Stimulated activated naive CD4-positive, alpha-beta T cell treated with Interleukin-2 at 50 U/mL for 16 hours (primary cell): ENCODE measurements at places on chromosomes 2 and 18.
A peak's percentile ranks its signal among the peaks of the same experiment; 100 is the strongest.

GRCh38 chr18:33010149-33010548, 237.3 kb upstream of the KLHL14 start:
- no peak for DNase-seq

DNA sequence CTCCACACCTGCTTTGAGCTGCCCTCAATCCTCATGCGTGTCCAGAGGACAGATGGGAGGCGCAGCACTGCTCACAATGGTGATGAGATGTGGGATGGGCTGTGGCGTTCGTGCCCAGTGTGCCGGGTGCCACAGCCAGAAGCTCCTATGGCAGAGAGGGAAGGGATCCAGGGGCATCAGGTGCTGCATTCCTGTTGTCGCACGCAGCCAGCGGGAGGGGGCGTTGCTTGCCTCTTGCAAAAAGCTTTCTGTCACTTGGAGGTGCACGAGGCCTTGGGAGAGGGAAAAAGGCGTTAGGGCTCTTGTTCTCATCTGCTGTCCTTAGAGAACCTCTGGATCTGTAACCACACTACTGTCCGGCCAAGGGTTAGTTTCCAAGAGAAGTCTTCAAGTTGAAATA, 29.2 kb upstream of the ALLC start:
- no peak for DNase-seq

GRCh38 chr18:26335156-26335555, 108.9 kb downstream of the TAF4B start:
- no peak for DNase-seq

GRCh38 chr2:241629762-241630435, 7.1 kb downstream of the THAP4 start:
- no peak for DNase-seq

DNA sequence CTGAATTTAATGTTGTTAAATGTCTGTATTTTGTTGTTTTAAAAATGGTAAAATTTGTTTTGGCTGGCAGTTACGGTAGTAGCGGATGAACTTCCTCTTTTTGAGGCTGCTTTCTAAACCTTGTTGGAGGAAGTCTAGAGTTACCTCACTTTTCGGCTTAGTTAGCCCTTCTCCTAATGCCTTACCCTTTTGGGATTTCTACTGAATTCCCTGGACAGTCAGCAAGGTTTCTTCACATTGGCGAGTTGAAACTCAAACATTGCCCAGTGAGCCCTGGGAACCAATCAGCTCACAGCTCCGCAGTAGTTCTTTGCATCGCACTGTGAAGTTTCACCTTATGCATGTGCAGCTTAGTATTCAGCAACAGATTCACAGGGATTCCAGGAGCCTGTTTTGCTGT, 55.2 kb downstream of the TMEM247 start:
- no peak for DNase-seq

- no peak for DNase-seq
Observed at GRCh38 chr2:71589763-71590162, 136.4 kb downstream of the DYSF start.

DNA sequence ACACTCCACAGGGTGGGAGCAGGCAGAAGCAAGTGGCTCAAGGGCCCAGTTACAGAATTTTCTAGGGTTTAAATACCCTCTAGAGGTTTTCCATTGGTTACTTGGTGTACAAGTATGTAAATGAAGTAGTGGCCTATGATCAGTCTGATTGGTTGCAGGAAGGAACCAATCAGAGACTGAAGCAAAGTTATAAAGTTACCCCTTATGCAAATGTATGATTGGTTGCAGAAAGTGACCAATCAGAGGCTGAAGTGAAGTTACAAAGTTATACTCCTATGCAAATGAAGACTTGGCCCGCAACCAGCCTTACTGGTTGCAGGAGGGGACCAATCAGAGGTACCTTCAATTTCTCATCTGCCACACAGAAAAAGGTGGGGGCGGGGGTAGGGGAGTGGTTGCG, 154.6 kb downstream of the INO80D start:
- no peak for DNase-seq

GRCh38 chr2:55092439-55092838, 42.2 kb upstream of the RTN4 start:
- no peak for DNase-seq

- DNase-seq: no peak
Observed at GRCh38 chr2:121925466-121925865, 170.0 kb downstream of the TSN start.

DNA sequence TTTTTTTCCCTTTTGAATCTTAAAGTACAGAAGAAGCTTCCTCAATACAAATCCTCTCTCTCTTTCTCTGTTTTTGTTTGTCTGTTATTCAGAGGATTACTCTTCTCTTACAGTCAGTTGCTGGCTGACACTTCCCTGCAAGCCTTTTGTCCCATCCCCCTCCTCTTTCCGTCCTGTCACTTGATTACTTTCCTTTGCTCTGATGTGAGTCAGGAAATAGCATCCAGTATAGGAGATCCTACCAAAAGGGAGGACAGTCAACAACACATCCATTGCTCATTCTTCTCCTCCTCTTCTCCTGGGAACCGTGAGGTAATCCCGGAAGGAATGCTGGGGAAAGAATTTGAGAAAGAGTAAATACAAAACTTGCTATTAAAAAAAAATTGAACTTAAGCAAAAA, 79.3 kb upstream of the SCN7A start:
- no peak for DNase-seq

- DNase-seq: no peak
Observed at GRCh38 chr18:54737986-54738385, 90.3 kb upstream of the RAB27B start.

GRCh38 chr2:32220445-32220844, 44.2 kb downstream of the NLRC4 start:
- DNase-seq: no peak

DNA sequence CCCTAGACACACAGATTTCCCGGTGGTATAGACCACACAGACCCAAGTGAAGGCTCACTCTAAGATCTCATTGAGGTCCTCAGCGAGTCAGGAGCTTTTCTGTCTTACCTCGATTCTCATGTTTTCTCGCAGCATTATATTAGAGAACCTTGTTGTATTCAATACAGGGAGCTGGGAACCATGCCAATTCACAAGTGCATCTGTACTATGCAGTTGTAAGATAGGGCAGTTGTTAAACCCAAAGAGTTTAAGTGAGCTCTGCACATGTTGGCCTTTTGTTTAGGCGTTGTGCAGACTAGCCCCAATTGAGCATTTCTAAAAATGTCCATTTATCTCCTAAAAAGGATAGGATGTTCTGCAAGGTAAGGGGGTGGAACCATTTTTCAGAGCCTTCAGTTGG, 59.6 kb downstream of the FEZ2 start:
- DNase-seq: no peak

GRCh38 chr2:164015328-164016123, 279.7 kb upstream of the FIGN start:
- no peak for DNase-seq

DNA sequence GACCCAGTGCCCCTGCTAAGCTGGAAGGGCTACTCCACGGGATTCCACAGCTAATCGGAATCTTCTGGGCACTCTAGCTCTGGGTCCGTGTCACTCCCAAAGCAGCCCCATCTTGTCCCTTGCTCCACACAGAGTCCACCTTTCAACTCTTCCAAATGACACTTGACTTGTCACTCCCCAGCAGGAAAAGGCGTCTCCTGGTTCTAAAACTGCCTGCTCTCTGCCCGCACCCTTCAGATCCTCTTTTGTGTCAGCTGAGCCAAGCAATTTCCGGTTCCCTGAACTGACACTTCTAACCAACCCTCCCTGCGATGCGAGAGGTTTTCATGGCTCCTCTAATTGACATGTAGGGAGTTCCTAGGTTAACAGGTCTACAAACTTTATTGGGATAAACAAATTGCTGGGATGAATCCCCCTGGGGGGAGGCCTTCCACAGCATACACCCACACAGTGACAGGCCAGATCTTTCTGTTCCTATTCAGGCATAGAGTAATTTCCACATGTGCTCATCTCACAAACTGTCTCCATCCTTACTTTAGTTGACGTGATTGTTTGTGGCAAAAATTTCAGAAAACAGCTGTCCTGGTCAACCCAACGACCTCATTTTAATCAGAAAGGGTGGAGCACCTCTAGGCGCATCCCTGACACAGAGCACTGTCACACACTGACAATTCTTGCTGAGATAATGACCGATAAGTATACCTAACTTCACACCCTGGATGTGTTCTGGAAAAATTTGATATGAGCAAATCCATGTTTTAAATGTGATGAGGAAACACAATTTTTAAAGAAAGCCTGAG, 104.9 kb downstream of the RBMS1 start:
- DNase-seq: peak; percentile 21

- no peak for DNase-seq
Observed at GRCh38 chr2:210267698-210268097, 42.5 kb upstream of the ACADL start.

- no peak for DNase-seq
Observed at GRCh38 chr18:44851856-44852621, 171.4 kb downstream of the SETBP1 start.

- no peak for DNase-seq
Observed at GRCh38 chr2:42925742-42926433, 133.5 kb upstream of the HAAO start.

GRCh38 chr2:236899950-236900640, 185.6 kb upstream of the COPS8 start:
- no peak for DNase-seq

DNA sequence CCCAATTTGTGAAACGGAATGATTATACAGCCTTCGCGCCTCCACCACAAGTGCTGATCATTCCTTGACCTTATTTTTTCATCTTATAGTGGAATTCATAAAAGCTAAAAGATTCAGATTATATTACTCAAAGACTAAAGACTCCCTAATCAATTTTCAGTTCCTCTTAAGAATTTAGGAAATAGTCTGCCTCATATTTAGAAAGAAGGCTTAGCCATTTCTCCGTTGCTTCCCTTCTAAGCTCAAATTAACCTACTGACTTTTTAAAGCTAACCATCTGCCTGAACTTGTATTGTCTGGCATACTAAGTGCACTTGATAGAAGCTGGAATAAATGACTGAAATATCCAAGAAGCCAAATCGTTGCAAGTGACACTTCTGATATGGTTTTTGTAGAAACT, 44.7 kb downstream of the HNRNPLL start:
- DNase-seq: no peak

- DNase-seq: peak; percentile 60
Observed at GRCh38 chr2:29011418-29012060, 30.4 kb downstream of the TOGARAM2 start.

GRCh38 chr2:223588251-223588650, 13.9 kb downstream of the SCG2 start:
- DNase-seq: no peak

DNA sequence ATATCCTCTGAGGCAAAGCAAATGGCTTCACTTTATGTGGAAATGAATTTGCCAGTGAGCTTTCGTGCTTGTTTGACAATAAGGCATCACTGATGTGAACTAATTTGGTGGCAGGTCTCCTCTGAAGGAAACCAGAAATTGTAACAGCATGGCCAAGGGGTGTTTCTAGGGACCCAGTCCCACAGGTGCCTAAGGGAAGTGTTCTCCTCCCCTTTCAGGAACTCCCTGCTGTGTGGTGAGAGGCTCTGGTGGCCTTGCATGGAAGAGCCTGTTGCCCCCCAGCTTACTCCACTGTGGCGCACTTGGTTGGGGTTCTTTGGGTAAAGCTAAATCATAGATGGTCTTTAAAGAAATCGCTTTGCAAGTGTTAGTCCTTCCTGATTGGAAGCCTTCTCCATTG, 20.4 kb downstream of the RAB12 start:
- no peak for DNase-seq

GRCh38 chr2:119352357-119352756, 14.3 kb downstream of the C2orf76 start:
- no peak for DNase-seq
